ENCODE measurements at places on chromosomes 2 and 18.

DNA sequence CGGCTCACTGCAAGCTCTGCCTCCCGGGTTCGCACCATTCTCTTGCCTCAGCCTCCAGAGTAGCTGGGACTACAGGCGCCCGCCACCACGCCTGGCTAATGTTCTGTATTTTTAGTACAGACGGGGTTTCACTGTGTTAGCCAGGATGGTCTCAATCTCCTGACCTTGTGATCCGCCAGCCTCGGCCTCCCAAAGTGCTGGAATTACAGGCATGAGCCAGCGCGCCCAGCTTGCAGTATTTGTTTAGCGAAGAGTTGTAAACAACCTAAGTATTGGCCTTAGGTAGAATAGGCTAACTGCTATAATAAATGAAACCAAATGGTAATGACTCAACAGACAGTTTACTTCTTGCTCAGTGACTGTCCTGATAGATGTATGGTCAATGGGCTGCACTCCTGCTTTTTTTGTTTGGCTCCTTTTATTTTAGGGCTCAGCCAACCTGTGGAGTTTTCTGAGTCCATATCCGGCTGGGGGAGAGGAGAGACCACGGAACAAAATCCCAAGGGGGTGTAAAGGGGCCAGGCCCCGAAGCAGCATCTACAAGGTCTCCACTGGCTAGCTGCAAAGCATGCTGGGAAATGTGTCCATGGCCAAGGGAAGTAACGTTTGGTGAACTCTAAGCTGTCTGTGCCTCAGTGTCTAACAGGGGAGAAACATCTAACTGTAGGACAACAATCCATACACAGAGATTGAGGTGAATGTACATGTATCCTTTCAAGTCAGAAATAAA, 841.0 kb upstream of the ID2 start:
- no peak for DNase-seq

- no peak for DNase-seq
Observed at GRCh38 chr2:83143946-83144345, 1315.1 kb downstream of the SUCLG1 start.

- no peak for DNase-seq
Observed at GRCh38 chr2:26809876-26810577, 24.2 kb downstream of the CENPA start.

GRCh38 chr2:238585836-238586821, 159.4 kb downstream of the ASB1 start:
- DNase-seq: no peak

GRCh38 chr2:70480468-70480867, 73.2 kb downstream of the TGFA start:
- no peak for DNase-seq

DNA sequence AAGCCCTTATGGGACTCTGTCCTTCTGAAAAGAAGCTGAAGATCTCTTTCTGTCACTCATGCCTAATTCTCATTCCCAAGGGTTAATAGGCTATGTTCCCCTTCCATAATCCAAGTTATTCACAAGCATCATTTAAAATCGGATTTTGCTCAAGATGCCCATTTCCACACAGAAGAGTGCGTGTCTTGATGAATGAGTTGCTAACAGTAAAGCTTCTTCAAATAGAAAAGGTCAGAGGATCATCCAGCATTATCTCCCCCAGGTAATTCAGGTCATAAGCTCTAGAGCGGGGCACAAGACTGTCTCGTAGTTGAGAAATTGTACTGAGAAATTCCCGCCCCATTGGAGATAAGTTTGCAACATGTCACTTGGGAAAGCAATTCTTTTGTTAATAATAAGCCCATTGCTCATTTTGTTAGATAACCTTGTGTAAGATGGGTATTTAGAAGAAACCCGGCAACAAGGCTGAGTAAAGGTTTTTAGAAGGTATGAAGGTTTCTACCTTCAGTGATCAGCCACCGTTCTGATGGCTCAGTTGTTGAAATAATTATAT, 290.7 kb upstream of the EPAS1 start:
- no peak for DNase-seq

DNA sequence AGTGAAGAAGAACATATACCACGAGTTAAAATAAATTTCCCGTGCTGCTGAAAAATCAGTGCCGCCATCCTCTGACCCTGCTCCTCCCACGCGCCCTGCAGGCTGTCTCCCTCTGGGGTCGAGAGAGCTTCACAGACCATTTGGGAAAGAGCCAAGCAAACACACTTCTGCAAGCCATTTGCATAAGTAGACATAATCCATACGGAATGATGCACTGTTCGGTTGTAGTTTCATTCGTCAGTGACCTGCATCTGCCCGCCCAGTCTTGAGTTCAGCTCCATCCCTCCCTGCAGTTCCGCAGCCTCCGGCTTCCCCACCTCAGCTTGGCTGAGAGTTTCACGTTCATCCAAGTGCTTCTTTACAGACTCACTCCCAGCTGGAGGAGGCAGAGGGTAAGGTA, 69.6 kb downstream of the TRAPPC12 start:
- no peak for DNase-seq

DNA sequence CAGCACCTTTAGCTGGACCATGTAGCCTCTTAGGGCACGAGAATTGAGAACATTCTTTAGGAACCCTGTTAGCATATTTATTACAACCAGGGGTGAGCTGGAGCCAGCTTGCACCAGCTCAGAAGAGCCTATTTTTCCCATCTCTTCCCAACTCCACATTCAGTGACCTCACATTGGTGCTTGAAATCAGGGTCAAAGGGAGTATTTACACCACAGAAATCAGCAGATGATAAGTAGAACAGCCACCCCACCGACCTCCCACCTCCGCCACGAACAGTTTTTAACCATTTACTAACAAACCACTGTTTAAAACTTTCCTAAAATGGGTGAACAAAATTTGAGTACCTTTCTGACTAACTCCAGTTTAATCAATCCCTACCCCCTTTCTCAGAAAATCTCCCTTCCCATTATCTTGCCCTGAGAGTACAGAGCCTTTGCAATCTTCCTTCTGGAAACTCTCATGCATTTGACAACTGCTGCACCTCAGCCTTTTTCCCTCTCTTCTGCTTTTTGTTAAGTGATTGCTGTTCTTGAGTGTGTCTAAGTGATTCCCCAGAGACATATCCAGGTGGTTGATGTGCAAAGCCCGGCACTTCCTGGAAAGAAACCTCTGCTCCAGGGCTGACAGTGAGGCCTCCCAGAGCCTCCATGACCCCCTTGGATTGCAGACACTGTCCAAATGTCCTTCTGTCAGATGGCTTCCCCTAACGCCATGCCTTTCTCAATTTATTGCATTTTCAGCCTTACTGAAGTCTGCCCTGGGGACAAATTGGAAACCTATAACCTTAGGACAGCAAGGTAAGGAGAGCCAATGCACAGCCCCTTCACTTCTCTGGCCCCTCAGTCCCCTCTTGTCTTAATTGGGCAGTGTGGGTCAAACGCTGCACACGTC, 389.5 kb upstream of the TNP1 start:
- DNase-seq: no peak

- peak; percentile 19 for DNase-seq
Observed at GRCh38 chr2:20576598-20577115, 74.2 kb downstream of the HS1BP3 start.

GRCh38 chr18:24019641-24020331, 5.2 kb downstream of the TTC39C start:
- peak; percentile 73 for DNase-seq

- DNase-seq: no peak
Observed at GRCh38 chr18:70334728-70335329, 46.0 kb downstream of the SOCS6 start.

GRCh38 chr2:189360861-189361260, 80.4 kb upstream of the WDR75 start:
- DNase-seq: no peak

GRCh38 chr2:191566344-191566743, 111.6 kb upstream of the NABP1 start:
- DNase-seq: peak; percentile 37
